NCI-H774 (cell line): ENCODE measurements at places on chromosomes 16 and 17.

DNA sequence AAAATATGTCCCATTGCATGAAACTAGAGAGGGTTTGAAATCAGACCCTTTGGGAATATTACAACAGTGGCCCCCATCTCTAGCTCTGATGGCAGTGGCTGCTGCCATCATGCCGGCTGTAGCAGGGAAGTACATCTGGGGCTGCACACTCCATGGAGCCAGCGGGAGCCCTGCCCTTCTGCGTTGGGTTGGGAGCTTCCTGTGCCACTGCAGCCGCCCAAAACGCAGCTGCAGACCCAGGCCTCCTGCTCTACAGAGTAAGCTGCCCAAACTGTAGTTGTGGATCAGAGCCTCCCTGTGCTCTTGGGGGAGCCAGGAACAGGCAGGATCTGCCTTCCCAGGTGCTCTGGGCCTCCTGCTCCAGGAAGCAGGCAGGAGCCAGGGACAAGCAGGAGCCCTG lies 450.0 kb downstream of the HS3ST3B1 start:
- no peak for DNase-seq

GRCh38 chr16:77723108-77723514 lies 797 bp downstream of the NUDT7 start:
- no peak for DNase-seq

- DNase-seq: no peak
Observed at GRCh38 chr17:62818526-62818925, 10.4 kb upstream of the MARCHF10 start.

- DNase-seq: peak; percentile 14
Observed at GRCh38 chr17:17710728-17711541, 29.7 kb downstream of the RAI1 start.

DNA sequence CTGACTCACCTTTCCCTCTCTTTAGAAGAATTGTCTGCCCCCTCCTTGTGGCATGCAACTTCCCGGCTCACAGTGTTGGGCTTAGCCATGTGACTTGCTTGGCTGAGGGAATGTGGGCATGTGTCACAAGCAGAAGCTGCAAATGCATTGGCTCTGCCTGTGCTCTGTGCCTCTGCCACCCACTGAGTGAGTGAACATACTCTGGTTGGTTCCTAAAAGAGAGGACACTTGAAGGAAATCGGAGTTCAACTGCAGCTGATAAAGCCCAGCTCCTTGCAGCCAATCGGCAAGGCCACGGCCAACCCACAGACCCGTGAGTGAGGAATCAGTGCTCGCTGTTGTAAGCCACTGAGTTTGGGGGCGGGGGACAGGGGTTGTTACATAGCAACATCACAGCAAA lies 10.9 kb upstream of the GINS2 start:
- no peak for DNase-seq
